ENCODE measurements at places on chromosomes 11 and 22.

DNA sequence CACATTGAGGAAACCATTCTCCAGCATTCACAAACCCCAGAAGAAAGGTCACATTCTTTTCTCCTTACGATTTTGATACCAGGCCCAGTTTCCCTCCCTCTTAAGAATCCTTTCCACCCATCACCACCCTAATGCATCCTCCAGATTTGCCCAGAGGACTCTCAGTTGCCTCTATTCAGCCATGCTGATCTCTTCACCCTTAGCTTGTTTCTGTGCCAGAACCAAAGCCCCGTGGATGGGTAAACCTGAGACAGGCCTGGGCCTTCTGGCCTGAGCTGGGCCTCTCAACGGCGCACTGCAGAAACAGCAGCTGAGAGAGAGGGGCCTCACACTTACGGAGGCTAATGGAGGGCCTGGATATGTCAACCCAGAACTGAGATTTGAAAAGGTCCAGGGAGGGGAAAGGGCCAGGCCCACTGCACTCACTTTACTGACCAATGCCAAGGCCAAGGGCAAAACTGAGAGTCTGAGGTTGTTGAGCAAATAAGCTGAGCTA lies 32.2 kb upstream of the OAF start:
- DNase-seq = no peak

DNA sequence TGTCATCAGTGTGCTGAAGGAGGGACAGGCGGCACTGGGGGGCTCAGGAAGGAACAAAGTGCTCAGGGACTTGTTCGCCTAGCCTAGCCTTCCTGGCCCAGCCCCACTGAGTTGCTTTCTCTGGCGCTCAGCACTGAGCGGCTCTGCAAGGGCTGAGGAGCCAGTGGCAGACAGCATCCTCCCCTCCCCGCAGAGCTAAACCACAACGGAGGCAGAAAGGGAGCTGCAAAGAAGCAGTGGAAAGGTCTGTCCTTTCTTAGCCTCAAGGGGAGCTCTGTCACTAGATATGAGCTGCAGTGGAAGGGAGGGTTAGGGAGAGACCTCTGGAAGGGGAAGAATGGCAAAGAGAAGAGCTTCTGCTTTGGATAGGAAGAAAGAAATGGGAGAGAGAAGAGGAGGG lies 89.7 kb upstream of the PHOX2A start:
- no peak for DNase-seq

GRCh38 chr22:37893583-37893983 lies 12.5 kb upstream of the MICALL1 start:
- DNase-seq = no peak

- DNase-seq = no peak
Measured at GRCh38 chr11:122742301-122743018, 86.9 kb downstream of the UBASH3B start.

GRCh38 chr22:17738386-17739128 lies 35.7 kb downstream of the BID start:
- DNase-seq = no peak
